ENCODE measurements at places on chromosomes 16 and 17.

- peak; percentile 58 for DNase-seq
Observed at GRCh38 chr16:57091975-57092785, at the start of gene CPNE2. TSS of gene CPNE2 (plus strand) at chr16:57092583. CDS start at chr16:57110743, 18,160 bp downstream.

DNA sequence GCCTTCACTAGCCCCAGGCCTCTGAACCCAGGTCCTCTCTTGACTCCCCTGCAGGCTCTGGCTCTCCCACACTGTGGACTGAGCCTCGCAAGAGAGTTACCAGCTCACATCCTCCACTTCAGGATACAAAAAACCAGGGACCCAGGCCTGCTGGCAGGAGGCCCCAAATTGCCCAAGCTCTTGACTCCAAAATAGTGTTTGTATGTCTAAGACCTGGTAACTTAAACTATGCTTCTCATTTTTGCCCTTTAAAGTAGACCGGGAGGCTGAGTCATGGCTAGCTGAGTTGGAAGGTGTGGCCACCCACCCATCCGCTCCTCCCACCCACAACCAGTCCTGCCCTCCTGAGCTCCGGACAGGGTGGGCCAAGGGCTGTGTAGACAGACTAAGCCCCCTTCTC, 250.0 kb downstream of the SOX9 start:
- no peak for DNase-seq

GRCh38 chr16:5841974-5842373, 744.4 kb upstream of the EEF2KMT start:
- no peak for DNase-seq

DNA sequence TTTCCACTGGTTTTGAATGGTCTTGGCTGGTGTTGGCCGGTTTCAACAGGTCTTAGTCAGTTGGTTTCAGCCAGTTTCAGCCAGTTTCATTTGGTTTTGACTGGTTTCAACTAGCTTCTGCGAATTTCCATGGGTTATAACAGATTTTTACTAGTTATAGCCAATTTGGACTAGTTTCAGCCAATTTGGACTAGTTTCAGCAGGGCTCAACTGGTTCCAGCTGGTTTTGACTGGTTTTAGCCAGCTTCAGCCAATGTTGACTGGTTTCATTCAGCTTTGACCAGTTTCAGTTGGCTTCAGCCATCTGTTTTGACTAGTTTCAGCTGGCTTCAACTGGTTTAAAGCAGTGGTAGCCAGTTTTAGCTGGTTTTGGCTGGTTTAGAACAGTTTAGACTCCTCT, 432.6 kb downstream of the UTP18 start:
- DNase-seq, result no peak

- peak; percentile 64 for DNase-seq
Observed at GRCh38 chr17:67421869-67422273, 44.8 kb downstream of the PITPNC1 start.

GRCh38 chr16:88655733-88656281, 5.0 kb upstream of the CYBA start:
- no peak for DNase-seq

- DNase-seq, result peak; percentile 56
Observed at GRCh38 chr16:15950161-15950854, 892 bp downstream of the ABCC1 start.

All from activated naive CD4-positive, alpha-beta T cell treated with anti-CD3 and anti-CD28 coated beads, Interleukin-2, amount 10 ng/mL, durations not matched to agents 7 days and 5 days (primary cell).